ENCODE measurements at places on chromosomes 2 and 18.

GRCh38 chr2:28173377-28173776, 219.3 kb upstream of the FOSL2 start:
- DNase-seq: no peak

- no peak for DNase-seq
Observed at GRCh38 chr2:38709567-38710194, 41.5 kb downstream of the SRSF7 start.

DNA sequence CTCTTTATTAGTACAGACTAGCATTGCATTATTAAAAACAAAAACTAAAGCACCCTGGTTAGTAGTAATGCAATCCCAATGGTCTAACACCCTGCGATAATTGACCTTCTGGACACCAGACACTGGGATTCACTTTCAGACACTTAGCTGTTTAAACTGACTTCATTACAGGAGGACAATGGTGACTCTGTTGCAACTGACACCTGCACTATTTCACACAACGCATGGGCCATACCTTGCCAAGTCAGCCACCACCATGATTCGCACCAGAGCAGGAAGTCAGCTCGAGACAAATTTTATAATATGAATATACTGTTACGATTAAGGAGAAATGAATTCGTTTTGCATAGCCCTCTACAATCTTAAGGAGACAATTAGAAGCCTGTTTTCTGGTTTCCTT, 150.7 kb downstream of the MEIS1 start:
- DNase-seq: no peak

DNA sequence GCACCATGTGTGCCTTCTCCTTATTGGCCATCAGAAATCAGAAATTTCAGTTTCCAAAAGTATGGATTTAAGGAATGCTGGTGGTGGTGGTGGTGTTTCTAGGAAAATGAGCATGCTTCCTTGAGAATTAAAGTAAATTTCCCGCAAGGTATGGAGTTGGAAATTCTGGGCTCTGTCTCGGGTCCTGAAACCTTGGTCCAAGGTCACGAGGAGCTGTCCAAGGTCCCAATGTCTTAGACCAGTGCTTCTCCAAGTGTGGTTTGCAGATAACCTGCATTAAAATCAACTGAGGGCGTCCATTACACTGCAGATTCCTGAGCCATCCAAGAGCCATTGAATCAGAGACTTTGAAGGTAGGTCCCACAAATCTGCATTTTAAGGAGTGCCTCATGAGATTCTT, 210.9 kb upstream of the PKDCC start:
- no peak for DNase-seq

- DNase-seq: no peak
Observed at GRCh38 chr18:13465476-13465875, 246.9 kb downstream of the LDLRAD4 start.

DNA sequence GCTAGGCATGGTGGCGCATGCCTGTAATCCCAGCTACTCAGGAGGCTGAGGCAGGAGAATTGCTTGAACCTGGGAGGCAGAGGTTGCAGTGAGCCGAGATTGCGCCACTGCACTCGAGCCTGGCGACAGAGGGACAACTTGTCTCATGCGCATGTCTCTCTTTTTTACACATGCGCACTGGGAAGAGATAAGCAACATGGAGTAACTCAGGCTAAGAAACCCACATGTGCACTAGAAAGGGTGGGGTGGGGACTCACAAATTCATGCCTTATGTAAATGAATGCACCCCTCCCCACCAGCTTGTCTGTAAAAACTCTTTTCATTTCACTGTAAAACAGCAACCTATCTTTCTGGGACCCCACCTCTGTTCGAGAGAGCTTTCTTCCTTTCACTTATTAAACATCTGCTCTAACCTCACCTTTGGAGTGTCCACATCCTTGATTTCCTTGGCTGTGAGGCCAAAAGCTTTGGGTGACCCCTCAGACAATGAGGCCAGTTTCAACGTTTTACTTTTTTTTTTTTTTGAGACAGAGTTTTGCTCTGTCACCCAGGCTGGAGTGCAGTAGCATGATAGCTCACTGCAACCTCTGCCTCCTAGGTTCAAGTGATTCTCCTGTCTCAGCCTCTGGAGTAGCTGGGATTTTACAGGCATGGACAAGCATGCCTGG, 91.6 kb upstream of the RMP24 start:
- no peak for DNase-seq

- no peak for DNase-seq
Observed at GRCh38 chr2:190184460-190184859, 121.9 kb upstream of the MSTN start.

- no peak for DNase-seq
Observed at GRCh38 chr18:55593888-55594287, 5.9 kb upstream of the TCF4 start.

- no peak for DNase-seq
Observed at GRCh38 chr2:206858687-206859329, 80.5 kb upstream of the CPO start.

GRCh38 chr2:88452980-88453582, 588 bp upstream of the FOXI3 start:
- DNase-seq: no peak

DNA sequence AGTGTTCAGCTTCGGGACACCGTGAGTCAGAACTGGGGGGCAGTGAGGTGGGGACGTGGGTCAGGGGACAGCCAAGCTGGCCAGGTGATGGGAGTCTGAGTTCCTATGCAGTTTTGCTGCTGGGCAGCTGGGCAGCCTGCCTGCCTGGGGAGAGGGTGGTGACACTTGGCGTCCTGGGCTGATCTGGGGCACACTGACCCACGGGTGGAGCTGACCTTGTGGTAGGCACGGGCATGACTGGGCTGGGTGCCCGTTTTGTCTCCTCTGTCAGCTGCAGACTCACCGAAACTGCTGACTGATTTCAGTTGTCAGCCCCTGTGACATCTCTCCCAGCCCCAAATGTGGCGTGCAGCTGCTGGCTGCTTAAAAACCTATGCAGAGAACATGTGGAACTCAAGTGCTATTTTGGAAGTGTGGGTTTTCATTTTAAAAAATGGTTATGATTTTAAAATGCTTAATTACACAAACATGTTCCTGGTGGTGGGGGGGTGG, 32.6 kb upstream of the E2F6 start:
- no peak for DNase-seq

DNA sequence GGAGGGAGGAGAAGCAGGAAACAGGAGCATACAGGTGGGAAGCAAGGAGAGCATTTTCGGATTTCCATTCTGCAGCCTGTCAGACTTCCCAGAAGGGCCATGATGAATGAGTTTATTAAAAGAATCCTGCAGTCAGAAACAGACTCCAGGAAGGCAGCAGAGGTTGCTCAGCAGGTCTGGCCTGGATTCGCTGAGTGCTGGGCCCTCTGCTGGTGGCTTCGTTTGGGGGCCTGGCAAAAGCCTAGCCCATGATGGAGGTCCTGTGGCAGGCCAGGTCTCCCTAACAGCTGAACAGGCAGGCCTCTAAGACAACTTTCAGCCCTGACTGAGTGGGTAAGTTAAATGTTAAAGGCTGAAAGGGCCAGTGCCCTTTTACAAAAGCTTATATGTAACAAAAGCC, 108.2 kb upstream of the CAPN13 start:
- DNase-seq: no peak

GRCh38 chr2:146287281-146287680, 1557.5 kb upstream of the ACVR2A start:
- no peak for DNase-seq

All from AG09319 (cell line).